ENCODE measurements at places on chromosomes 2 and 18.

- no peak for DNase-seq
Observed at GRCh38 chr2:10867692-10868420, 43.9 kb upstream of the KCNF1 start.

DNA sequence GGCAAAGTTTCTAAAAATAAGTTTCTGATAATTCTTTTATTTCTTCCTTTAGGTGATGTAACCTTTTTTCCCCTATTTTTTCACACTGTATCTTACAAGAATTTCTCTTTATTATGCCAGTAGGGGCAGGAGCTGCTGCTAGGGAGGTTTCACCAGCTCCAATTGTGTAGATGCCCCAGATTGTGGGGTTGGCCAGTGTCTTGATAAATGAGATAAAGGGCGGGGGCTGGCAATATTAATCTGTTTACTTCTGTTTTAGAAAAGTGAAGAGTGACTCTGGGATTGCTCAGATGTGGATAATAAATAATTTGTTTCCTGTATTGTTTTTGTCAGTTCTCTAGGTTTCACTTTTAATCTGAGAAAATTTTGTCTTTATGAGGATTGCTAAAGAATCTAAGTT, 190.4 kb downstream of the MC4R start:
- DNase-seq, result no peak

DNA sequence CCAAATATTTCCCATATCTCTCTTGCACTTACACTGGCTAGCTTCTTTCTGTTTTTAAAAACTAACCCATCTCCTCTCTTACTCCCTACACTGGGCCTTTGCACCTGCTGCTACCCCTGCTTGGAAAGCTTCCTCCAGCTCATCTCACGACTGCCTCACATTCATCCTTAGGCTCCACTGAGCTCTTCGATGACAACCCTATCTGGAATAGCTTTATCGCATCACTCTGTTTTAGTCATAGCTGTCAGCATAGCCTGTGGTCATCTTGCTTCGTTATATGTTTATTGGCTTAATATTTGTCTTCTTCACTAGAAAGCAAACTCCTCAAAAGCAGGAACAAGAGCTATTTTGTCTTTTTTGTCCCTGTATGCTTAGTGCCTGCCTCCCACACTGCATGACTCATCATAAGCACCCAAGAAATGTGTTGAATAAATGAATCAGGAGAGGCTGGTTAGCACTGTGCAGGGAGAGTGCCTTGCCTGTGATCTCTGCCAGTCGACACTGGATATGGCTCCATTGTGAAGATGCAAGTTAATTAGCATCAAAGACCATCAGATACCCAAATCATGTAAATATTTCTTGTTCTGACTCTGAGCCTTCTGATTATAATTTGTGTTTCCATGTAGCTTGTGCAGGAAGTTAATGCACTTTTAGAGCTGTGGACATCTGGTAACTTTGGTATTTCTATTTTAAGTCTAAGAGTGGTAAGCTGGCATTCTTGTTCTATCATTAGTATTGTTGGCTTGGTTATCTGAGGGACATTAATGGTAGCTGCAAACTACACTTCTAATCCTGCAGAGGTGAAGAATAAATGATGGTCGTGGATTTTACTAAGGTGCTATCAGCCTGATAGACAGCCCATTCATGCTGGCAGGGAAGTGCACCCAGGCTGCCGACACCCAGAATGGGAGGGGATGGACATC, 10.3 kb upstream of the DYTN start:
- no peak for DNase-seq

DNA sequence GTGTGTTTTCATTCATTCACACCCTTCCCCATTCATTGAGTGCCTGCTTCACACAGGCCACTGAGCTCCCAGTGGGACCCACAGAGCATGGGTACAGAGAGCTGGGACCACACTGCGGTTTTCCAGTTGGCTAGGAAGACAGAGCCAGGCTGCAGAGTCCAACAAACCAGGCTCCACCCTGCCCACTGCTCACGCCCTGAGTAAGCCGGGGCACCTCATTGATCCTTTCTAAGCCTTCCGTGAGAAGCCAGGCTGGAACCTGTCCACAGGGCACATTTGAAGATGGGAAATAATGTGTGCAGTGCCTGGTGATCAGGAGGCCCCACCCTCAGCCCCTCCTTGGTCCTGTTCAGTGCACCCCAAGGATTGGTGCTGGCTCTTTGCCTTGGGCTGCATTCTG, 13.5 kb downstream of the KCNIP3 start:
- no peak for DNase-seq

GRCh38 chr2:232385660-232386489, 7.3 kb downstream of the ALPP start:
- no peak for DNase-seq

GRCh38 chr2:23200787-23201114, 184.2 kb upstream of the KLHL29 start:
- DNase-seq, result no peak

DNA sequence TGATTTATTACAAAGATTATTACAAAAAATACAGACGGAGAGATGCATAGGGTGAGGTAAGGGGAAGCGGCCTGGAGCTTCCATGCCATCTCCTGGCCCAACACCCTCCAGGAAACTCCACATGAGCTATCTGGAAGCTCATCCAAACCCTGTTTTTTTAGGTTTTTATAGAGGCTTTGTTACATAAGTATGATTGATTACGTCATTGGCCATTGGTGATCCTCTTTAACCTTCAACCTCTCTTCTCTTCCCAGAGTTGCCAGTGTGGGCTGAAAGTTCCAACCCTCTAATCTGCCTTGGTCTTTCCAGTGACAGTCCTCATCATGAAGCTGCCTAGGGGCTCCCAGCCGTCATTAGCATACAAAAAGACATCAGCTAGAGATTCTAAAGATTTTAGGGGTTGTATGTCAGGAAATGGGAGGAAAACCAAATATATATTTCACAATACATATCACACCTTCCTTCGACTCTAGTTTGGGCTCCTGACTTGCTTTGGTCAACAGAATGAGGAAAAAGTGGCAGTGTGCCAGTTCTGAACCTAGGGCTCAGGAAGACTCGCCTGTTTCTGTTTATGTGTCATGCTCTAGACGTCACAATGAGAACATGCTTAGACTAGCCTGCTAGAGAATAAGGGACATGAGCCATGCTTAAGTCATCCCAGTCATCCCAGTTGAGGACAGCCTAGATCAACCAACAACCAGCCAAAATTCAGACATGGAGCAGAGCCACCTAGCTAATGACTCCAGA, 54.1 kb downstream of the ETAA1 start:
- no peak for DNase-seq

GRCh38 chr2:55000341-55000740, 49.9 kb downstream of the RTN4 start:
- DNase-seq, result no peak

DNA sequence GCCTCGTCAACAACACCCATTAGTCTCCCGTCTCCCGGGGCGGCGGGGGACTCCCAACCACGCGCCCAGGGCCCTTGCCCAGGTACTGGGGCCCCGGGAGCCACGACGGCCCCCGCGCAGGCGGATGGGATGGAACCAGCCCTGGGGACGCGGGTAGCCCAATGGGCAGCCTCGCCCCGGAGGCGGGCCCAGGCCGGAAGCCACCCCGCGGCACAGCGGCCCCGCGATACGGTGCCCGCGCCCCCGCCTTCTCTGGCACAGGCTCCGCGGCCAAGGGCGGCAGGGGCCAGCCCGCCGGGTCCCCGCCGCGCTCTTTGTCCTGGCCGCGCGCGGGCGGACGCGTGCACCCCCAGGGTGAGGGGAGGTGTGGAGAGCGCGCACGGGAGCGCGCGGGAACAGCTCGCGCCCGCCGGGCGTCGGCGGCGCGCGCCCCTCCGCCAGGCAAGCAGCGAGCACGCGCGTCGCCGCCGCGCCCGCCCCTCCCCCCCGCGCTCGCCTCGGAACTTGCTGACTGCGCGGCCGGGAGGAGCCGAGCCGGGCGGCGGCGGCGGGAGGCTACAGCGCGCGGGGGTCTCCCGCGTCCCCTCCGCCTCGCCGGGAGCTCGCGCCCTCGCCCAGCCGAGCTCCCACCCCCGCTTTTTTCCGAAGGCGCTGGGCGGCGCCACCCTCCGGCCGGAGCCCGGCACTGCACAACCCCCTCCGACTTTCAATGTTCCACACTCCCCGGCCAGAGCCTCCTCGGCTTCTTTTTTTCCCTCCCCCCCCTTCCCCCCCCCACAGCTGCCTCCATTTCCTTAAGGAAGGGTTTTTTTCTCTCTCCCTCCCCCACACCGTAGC, at the start of gene UBE2E3:
UBE2E3 (plus strand) TSS at position 500 of the 837 bp plus-strand sequence. CDS start 1,438 bp downstream, outside the sequence.
- peak; percentile 53 for DNase-seq

DNA sequence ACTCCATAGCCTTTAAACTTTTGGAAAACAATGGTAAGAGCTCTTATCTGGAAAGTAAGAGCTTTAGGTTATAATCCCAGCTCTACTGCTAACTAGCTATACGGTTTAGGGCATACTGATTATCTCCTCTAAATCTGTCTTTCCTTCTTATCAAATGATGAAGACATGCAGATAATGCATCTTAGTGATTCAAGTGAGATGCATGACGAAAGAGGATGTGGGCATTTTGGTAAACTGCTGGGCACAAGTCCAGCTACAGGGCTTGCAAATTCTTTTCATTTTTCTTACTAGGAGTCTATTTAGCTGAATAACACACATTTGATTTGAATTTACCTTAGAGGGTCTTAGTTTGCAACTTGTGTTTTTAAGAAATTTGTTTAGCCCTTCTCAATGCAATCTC, 1604.8 kb upstream of the ZEB2 start:
- no peak for DNase-seq

Data from activated CD8-positive, alpha-beta memory T cell treated with anti-CD3 and anti-CD28 coated beads for 4 hours (primary cell).